Smooth muscle cell of the umbilical artery (primary cell): ENCODE measurements at places on chromosomes 4 and X. TPM values are rescaled to one million over a fixed set of nuclear protein-coding genes. Genes with fewer than 3 reads are reported as not detected.

Gene UBE2D3
- 272 and 420 TPM in 2 replicates for total RNA-seq

Gene NAT8L
- total RNA-seq: 0.14 and 0.30 TPM in 2 replicates

Gene ZFP92
- 0.83 and 1.5 TPM in 2 replicates for total RNA-seq

Gene FAM184B
- total RNA-seq: 0.05 TPM in 1 of 2 replicates, not detected in the other

Gene YIPF7
- total RNA-seq: not detected in 2 replicates

Gene GAGE2A
- total RNA-seq: not detected in 2 replicates

Gene AMBN
- not detected in 2 replicates for total RNA-seq

Gene CCSER1
- 0.30 TPM in 1 of 2 replicates, not detected in the other for total RNA-seq

Gene HCCS
- total RNA-seq: 19.0 and 23.3 TPM in 2 replicates

Gene GAGE13
- total RNA-seq: not detected in 2 replicates

Gene HERC5
- total RNA-seq: 0.59 and 0.69 TPM in 2 replicates

Gene ADRA2C
- total RNA-seq: 0.89 and 2.6 TPM in 2 replicates

Gene ADH7
- not detected in 2 replicates for total RNA-seq

Gene MBNL3
- total RNA-seq: 0.30 and 2.0 TPM in 2 replicates

Gene CHRDL1
- 0.14 TPM in 1 of 2 replicates, not detected in the other for total RNA-seq

Gene TBC1D19
- total RNA-seq: 42.5 and 43.4 TPM in 2 replicates

Gene DCUN1D4
- total RNA-seq: 43.4 and 58.6 TPM in 2 replicates

Gene PPP2R3B
- 14.0 and 19.1 TPM in 2 replicates for total RNA-seq

Gene RBM47
- 3.2 and 7.1 TPM in 2 replicates for total RNA-seq

Gene RAB41
- not detected in 2 replicates for total RNA-seq

Gene CTAG1A
- not detected in 2 replicates for total RNA-seq

Gene RHOXF2B
- total RNA-seq: not detected in 2 replicates

Gene TMEM47
- 37.4 and 40.6 TPM in 2 replicates for total RNA-seq

Gene FRMPD4
- 0.59 and 1.3 TPM in 2 replicates for total RNA-seq

Gene NSUN7
- 0.30 TPM in 1 of 2 replicates, not detected in the other for total RNA-seq

Gene SHISA3
- total RNA-seq: 0.30 TPM in 1 of 2 replicates, not detected in the other

Gene GUCY1A1
- 0.78 and 2.1 TPM in 2 replicates for total RNA-seq

Gene ATP5ME
- total RNA-seq: 39.6 and 71.6 TPM in 2 replicates

Gene TSPAN6
- total RNA-seq: 36.6 and 84.3 TPM in 2 replicates

Gene GAGE12J
- total RNA-seq: not detected in 2 replicates

Gene TCEAL2
- total RNA-seq: not detected in 2 replicates

Gene SPACA5
- total RNA-seq: not detected in 2 replicates

Gene GATA1
- not detected in 2 replicates for total RNA-seq

Gene NOX1
- total RNA-seq: not detected in 2 replicates

Gene GIMD1
- total RNA-seq: not detected in 2 replicates

Gene GSX2
- not detected in 2 replicates for total RNA-seq

Gene SLC2A9
- 2.7 and 6.5 TPM in 2 replicates for total RNA-seq

Gene PABPC4L
- total RNA-seq: 8.6 and 25.2 TPM in 2 replicates

Gene TCP11X1
- total RNA-seq: not detected in 2 replicates

Gene CITED1
- 0.23 TPM in 1 of 2 replicates, not detected in the other for total RNA-seq

Gene TMEM156
- 2.1 and 6.5 TPM in 2 replicates for total RNA-seq

Gene CBLL2
- total RNA-seq: 0.05 TPM in 1 of 2 replicates, not detected in the other

Gene APELA
- total RNA-seq: not detected in 2 replicates

Gene ANK2
- 49.0 and 71.8 TPM in 2 replicates for total RNA-seq

Gene GUF1
- total RNA-seq: 17.8 and 23.0 TPM in 2 replicates

Gene PHOX2B
- total RNA-seq: not detected in 2 replicates

Gene LRRC66
- total RNA-seq: 0.89 and 1.5 TPM in 2 replicates

Gene ETDA
- total RNA-seq: not detected in 2 replicates

Gene CRMP1
- 0.30 and 5.5 TPM in 2 replicates for total RNA-seq

Gene MAGEA4
- not detected in 2 replicates for total RNA-seq

Gene FAM47E
- 0.18 and 0.59 TPM in 2 replicates for total RNA-seq

Gene SASH3
- total RNA-seq: not detected in 2 replicates

Gene NAP1L5
- total RNA-seq: 11.0 and 12.2 TPM in 2 replicates

Gene CABS1
- not detected in 2 replicates for total RNA-seq

Gene MAGEE2
- not detected in 2 replicates for total RNA-seq

Gene SLC9B2
- 16.6 and 18.1 TPM in 2 replicates for total RNA-seq

Gene PYURF
- total RNA-seq: 54.1 and 55.5 TPM in 2 replicates

Gene TRAM1L1
- total RNA-seq: 3.3 and 3.6 TPM in 2 replicates

Gene UGT2B15
- total RNA-seq: not detected in 2 replicates
